H9 (cell line): ENCODE measurements at places on chromosomes 5 and 9.

- no peak for DNase-seq
- no peak overlapping the region for H3K27ac ChIP-seq
- H3K4me1 ChIP-seq: no peaks in the 10 kb centered on the region
- H3K36me3 ChIP-seq: no peaks in the 10 kb centered on the region
Observed at GRCh38 chr9:101445353-101446029, 9.9 kb upstream of the ALDOB start.

DNA sequence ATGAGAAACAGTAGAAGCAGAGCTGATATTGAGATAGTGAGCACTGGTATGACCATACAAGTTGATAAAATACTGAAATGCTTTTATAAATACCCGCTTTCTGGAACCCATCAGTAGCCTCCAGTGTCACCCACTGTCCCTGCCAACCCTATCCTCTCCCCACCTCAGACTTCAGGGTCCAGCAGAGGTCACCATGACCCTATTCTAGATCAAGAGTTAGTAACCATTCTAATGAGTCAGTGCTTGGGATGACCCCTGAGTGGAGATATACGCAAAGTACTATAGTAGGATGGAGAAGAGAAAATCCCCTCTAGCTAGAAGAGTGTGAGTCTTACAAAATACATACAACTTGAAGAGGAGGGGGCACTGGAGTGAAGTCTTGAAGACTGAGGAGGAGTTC is 297.9 kb upstream of the BRINP1 start:
- H3K4me1 ChIP-seq: peaks cover 6% of the 10 kb centered on the region; the same call in 1 of the 2 replicates
- DNase-seq: no peak
- H3K27ac ChIP-seq: no peak overlapping the region
- no peaks in the 10 kb centered on the region for H3K36me3 ChIP-seq
- H3K27me3 ChIP-seq: no peaks in the 10 kb centered on the region

- no peaks in the 10 kb centered on the region for H3K36me3 ChIP-seq
- H3K4me3 ChIP-seq: no peak overlapping the region
- H3K27ac ChIP-seq: no peak overlapping the region
- no peak for DNase-seq
Observed at GRCh38 chr5:79200573-79201183, 35.3 kb upstream of the JMY start.

- no peaks in the 10 kb centered on the region for H3K36me3 ChIP-seq
- H3K27ac ChIP-seq: no peak overlapping the region
- H3K4me1 ChIP-seq: peaks cover 11% of the 10 kb centered on the region
- peaks cover 68% of the 10 kb centered on the region for H3K27me3 ChIP-seq
- H3K4me3 ChIP-seq: peak overlapping the region; percentile 80
Observed at GRCh38 chr5:51381761-51382474, 1.3 kb upstream of the ISL1 start.

GRCh38 chr5:56962286-56962685 is 10.4 kb upstream of the MIER3 start:
- H3K27me3 ChIP-seq: no peaks in the 10 kb centered on the region
- H3K36me3 ChIP-seq: no peaks in the 10 kb centered on the region
- H3K4me1 ChIP-seq: no peaks in the 10 kb centered on the region
- H3K27ac ChIP-seq: no peak overlapping the region
- DNase-seq: no peak

DNA sequence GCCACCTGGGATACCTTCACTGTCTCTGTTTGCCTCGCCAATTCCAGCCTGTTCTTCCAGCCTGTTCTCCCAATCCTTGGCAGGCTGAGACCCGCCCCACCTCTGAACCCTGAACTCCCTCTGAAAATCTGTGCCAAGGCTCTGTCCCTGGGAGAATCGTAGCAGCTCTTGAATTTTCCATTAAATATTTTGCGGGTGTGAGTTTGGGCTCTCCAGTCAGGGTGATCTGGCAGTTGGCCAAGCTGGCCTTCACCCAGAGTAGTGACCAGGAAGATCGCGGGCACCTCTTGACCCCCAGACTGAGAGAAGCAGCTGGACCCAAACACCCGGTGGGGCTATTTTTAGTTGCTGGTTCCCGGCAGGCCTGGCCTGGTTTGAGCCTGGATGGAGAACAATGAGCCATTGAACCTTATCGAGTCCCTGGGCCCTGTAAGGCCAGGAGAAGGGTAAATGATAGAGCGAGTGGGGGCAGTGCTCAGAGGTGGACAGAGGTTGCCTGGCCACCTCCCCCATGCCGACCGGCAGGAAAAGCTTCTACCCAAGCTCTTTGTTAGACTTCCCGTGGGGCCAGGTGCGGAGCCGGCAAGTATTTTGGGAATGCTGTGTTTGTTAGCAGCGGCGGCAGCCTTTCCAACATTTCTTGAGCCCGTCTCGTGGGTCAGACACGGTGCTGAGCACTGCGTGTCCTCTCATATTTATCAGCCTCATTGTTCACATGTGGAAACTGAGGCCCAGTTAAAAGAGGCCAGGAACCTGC is 146.2 kb downstream of the RGS3 start:
- peak overlapping the region; percentile 33; the same call in 2 of the 3 replicates for H3K4me3 ChIP-seq
- H3K27me3 ChIP-seq: no peaks in the 10 kb centered on the region
- H3K4me1 ChIP-seq: peaks cover 7% of the 10 kb centered on the region; the same call in 1 of the 2 replicates
- H3K36me3 ChIP-seq: no peaks in the 10 kb centered on the region

- DNase-seq: no peak
- H3K36me3 ChIP-seq: no peaks in the 10 kb centered on the region
- no peak overlapping the region for H3K4me3 ChIP-seq
- H3K27me3 ChIP-seq: no peaks in the 10 kb centered on the region
Observed at GRCh38 chr5:53169933-53170332, 60.4 kb upstream of the MOCS2 start.

DNA sequence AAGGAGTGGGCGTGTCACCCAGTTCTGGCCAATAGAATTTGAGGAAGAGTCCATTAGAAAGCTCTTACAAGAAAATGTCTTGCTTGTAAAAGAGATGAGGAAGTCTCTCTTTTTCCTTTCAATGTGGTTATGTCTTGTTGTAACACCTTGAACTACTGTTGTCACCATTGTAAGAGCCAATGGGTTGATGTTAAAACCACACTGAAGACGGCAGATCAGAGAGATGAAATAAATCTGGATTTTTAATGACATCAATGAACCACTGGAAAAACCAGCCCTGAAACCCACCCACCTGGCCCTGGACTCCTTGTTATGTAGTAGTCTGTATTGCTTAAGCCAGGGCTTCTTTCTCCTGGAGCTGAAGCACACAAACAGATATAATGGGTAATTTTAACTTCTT is 83.8 kb upstream of the ERCC6L2 start:
- no peaks in the 10 kb centered on the region for H3K4me1 ChIP-seq
- H3K27ac ChIP-seq: no peak overlapping the region
- no peak for DNase-seq
- no peaks in the 10 kb centered on the region for H3K36me3 ChIP-seq
- H3K4me3 ChIP-seq: no peak overlapping the region
- H3K27me3 ChIP-seq: no peaks in the 10 kb centered on the region

GRCh38 chr5:95973793-95974325 is 12.2 kb upstream of the ELL2 start:
- H3K36me3 ChIP-seq: no peaks in the 10 kb centered on the region
- DNase-seq: no peak
- no peaks in the 10 kb centered on the region; the same call in 1 of the 2 replicates for H3K4me1 ChIP-seq
- H3K27ac ChIP-seq: no peak overlapping the region
